ENCODE measurements at places on chromosomes 2 and 18.

DNA sequence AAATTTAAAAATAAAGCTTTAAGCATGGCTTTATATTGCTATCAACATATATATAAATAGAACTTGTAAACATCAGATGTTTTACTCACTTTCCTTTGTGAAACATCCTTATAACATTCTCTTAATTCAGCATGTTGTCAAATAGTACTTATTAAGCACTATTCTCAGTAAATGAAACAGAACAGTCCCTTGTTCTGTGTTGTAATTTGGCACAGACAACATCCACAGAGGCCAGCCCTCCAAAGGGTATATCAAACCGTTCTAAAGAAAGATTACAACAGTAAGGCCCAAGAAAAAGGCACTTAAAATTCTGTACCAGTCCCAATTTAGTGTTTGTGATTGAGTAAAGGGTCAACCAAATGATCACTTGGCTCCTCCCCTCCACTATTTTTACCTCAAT is 46.0 kb downstream of the GAREM1 start:
- DNase-seq = no peak

DNA sequence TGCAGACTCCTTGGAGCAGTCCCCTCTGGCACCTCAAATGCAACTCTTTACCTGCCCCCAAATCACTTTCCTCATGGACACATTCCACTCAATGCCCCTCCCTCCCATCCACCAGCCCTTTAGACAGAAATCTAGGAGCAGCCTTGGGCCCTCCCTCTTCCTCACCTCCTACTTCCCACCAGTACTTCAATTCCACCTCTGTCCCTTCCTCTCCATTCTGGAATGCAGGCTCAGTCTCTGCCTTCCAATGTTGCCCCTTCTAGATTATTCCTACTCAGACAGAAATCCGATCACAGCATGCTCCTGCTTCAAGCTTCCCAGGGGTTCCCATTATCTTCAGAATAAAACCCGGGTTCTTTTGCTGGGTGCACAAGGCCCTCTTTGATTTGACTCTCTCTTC is 62.1 kb downstream of the MTHFD2 start:
- no peak for DNase-seq

GRCh38 chr2:123993728-123994323 is 31.3 kb upstream of the CNTNAP5 start:
- no peak for DNase-seq

GRCh38 chr2:182585001-182585400 is 131.1 kb upstream of the DNAJC10 start:
- DNase-seq = no peak

DNA sequence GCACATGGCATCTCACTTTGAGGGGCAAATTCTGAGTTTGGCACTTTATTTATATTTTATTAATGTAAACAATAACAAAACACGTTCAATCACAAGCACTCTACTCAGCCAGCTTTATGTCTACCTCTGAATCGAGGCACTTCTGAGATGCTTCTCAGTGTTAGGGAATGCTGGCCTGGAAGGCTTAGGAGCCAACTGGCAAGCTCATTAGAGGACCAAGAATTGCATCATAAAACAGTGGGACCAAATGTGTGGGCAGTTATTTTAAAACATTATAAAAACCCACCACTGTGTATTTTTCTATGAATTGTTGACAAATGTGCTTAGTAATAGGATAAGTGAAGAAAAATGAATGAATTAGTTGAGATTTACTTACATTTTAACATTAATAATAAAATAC is 46.8 kb upstream of the SMIM21 start:
- DNase-seq = no peak

- DNase-seq = no peak
Observed at GRCh38 chr2:8737571-8738175, 55.8 kb downstream of the ID2 start.

DNA sequence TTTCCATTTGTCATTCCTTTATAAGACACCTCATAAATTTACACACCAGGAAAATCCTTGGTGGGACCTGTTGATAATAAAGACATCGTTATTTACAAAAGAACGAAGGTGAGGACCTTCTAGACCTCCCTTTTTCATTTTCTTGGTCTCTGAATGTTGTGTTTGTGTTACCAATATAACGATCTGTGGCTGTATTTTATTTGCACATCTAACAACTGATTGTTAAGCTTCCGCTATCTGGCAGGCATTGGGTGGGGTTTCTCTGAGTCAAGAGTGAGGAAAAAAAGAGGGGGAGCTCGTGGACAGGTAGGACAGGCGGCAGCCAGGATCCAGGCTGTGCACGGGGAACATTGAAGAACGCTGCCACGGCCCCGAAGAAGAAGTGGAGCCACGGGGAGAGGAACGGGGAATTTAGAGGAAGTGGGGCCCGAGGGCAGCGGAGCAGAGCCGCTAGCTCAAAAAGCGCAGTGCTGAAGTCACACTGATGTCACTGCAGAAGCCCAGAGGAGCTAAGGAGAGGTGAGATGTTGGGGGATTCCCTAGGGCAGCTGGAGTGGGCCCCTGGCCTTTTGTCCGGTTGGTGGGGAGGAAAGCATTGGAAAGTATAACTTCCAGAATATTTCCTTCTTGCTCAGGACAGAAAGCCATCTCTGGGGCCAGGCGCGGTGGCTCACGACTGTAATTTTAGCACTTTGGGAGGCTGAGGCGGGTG is 20.9 kb upstream of the DNMT3A start:
- no peak for DNase-seq

DNA sequence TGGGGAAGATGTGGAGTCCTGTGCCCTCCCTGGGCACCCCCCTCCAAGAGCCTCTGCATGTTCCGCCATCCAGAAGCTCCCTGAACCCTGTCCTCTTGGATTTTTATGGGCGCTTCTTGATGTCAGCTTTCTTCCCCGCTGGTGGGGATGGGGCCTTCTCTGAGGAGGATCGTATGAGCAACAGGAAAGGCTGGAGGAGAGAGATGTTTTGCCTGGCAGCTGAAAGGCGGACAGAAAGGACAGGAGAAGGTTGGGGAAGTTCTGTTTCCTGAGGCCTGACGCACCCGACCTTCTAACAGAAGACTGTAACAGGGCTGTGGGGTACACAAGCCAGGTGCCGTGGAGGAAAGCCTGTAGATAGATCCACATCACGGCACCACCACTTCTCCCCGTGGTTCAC is 238.8 kb downstream of the LDLRAD4 start:
- DNase-seq = no peak

Data from stimulated activated CD4-positive, alpha-beta T cell treated with anti-CD3 and anti-CD28 coated beads, Interleukin-1b, Interleukin-23, amount 100 ng/mL, for 1 hour (primary cell).